Gastrocnemius medialis (tissue), 4 donors: ENCODE measurements at places on chromosomes 2 and 18.
A peak's percentile ranks its signal among the peaks of the same experiment; 100 is the strongest.

DNA sequence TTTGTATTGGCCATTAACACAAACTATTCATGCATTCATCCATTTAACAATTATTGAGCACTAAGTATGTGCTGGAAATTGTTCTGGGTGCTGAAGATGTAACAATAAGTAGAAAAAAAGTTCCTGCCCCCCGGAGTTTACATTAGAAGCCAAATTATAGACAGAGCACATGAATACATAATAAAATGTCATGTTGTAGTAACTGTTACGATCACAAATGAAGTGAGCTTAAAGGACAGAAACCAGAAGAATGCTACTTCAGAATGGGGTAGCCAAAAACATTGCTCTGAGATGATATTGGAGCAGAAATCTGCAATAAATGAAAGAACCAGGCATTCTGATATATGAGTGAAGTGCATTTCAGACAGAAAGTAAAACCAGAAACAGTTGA is 256.0 kb upstream of the SETBP1 start:
- DNase-seq = no peak

GRCh38 chr2:57602733-57603132 is 443.9 kb upstream of the VRK2 start:
- no peak for DNase-seq

DNA sequence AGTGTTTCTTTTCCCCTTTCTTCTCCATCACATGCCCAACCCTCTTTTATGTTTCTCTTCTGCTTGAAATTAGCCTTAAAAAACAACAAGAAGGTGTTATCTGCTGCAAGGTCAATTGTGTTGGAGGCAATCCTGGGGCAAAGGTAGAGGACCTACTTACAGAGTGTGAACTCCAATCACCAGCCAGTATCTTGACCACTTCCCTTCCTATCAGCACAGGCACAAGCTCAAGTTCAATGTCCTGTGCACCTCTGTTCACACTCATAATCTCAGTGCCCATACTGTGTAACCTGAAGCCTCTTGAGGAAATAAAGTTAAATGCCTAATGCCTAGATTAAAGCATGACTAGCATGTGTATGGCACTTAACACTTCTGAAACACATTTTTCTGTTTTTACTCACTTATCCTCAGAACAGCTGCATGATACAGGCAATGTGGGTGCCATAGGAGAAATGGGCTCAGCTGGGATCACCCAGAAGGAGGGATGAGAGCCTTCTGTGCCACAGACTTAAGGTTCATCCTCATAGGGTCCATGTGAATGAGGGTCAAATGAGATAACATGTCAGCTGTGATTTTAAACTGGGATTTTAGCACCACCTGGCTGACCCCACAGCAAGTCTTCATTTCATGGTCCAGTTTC is 701.5 kb downstream of the BCL11A start:
- DNase-seq = no peak

- no peak for DNase-seq
Observed at GRCh38 chr2:174602745-174603144, 5.1 kb upstream of the WIPF1 start.

DNA sequence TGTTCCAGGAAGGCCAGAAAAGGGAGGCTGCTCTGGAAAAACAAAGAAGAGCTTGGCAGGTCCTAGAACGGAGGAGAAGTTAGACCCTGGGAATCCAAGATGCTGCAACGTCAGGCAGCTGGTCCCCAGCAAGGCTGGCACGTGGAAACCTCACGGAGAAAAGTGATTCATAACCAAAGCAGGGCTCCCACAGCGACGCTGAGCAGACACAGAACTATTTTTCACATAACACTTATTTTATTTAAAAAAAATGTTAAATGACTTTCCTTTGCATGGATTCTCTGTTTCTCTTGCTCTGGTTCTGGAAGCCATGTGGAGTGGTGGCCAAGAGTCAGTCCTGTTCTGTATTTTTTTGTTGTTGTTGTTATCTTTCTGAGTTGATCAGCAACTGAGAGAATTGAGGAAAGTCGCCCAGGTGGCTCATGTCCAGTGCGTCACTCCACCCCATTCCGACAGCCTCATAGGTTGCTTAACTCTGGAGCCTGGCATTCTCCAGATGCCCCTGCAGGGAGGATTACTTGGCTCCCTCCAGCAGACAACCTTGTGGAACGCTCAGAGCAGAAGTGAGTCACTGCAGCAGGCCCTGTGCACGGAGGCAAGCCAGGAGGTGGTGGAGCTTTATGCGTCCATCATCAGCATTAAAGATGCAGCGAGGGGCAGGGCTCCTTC is 229.9 kb upstream of the HDAC4 start:
- DNase-seq = peak; percentile 86
